D721Med (cell line): ENCODE measurements at places on chromosomes 1 and 21.

DNA sequence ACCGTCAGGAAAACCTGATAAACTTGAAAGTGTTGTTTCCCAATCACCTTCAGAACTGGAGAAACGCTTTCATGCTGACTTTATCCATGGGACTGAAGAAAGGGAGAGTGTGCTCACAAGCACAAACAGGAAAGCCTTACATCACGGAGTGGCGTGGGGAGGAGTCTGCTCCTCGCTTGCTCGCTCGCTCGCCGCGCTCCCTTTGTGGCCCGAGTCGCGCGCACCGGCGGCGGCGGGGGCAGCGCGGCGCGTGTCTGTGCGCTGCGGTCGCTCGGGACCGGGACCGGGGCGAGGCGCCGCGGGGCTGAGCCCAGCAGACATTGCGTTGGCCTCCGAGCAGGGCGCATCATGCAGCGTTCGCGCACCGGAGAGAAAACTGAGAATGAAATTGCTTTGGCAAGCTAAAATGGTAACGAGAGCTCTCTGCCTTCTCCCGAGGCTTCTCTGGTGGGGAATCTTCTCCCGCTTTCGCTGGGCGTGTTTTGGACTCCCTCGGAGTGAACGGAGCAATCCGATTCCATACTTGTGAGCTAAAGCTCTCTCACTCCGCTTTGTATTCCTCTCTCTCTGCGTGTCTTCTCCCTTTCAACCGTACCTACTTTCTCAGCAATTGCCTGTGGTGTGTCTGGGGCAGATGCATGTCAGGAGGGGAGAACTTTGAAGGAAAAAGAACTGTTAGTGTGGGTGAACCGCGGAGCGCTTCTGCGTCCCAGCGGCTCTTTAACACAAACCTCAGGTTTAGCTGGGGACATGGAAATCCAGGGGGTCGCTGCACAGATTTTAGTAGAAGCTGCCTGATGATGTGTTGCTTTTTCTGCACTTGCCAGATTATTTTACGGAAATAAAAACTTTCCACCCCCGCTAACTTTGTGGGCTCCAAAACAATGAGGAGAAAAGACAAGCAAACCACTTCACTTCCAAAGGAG is at the start of gene RGL1:
RGL1 (plus strand) TSS at position 205 of the 926 bp plus-strand sequence; CDS start at position 383, 178 bp downstream.
- DNase-seq = peak; percentile 23

GRCh38 chr1:243364330-243364729 is 108.5 kb downstream of the SDCCAG8 start:
- DNase-seq = no peak

DNA sequence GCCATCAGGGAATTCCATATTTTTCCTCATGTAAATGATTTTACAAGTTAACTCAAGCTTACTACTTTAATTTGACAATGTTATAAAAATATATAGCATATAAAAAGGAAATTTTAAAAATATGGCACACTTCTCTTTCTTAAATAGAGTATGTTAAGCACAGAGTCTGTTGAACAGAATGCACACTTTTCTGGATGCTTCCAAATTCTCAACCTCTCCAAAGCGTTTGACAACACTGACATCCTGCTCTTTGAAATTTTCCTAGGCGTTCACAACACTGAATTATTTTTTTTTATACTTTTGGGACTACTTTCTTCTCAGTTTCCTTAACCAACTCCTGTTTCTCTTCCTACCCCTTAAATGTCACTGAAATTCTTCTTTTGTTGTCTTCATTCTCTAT is 117.8 kb upstream of the PLXNA2 start:
- DNase-seq = no peak

DNA sequence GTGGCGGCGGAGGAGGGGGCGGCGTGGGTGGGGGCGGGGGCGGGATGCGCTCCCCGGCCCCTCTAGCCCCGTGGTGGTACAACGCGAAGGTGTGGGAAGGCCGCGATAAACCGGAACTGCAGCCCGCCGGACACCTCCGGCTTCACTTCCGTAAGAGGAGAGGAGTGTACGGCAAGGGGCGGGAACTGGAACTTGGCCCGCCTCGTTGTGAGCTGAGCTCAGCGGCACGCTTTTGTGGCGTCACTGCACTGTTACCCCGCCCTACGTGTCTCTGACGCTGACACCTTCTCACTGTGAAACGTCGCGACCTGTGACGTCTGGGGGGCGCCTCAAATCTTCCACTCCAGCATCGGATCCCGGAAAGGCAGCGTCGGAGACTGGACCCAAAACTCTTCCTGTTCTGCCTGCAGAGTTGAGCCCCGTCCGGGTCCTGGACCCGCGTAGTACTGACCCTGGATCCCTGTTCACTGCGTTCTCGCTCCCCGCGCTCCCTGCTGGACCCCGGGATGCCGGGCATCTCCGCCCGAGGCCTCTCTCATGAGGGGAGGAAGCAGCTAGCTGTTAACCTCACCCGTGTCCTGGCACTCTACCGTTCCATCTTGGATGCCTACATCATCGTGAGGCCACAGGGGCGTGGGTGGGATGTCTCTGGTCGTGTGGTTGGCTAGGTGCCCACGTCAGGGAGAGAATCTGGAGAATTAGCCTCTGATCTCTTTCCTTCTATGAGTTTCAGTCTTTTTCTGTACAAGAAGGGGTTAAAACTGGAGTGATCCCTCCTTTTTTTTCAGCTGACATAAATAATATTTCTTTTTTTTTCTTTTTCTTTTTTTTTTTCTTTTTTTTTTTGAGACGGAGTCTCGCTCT is at the start of gene ISG20L2:
ISG20L2 (minus strand) TSS at position 168 of the 864 bp plus-strand sequence. CDS start 1,114 bp downstream, outside the sequence.
- DNase-seq = peak; percentile 98

DNA sequence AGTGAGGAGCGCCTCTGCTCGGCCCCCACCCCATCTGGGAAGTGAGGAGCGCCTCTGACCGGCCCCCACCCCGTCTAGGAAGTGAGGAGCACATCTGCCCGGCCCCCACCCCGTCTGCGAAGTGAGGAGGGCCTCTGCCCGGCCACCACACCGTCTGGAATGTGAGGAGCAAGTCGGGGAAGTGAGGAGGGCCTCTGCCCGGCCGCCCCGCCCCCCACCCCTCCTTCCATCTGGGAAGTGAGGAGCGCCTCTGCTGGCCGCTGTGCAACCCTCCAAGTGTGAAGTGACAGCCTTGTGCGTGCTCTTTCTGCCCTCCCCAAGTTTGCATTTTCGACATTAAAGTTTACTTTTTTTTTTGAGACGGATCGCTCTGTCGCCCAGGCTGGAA is 5.1 kb upstream of the ZZZ3 start:
- DNase-seq = no peak

- no peak for DNase-seq
Measured at GRCh38 chr1:207282058-207282457, 39.4 kb upstream of the CD55 start.

DNA sequence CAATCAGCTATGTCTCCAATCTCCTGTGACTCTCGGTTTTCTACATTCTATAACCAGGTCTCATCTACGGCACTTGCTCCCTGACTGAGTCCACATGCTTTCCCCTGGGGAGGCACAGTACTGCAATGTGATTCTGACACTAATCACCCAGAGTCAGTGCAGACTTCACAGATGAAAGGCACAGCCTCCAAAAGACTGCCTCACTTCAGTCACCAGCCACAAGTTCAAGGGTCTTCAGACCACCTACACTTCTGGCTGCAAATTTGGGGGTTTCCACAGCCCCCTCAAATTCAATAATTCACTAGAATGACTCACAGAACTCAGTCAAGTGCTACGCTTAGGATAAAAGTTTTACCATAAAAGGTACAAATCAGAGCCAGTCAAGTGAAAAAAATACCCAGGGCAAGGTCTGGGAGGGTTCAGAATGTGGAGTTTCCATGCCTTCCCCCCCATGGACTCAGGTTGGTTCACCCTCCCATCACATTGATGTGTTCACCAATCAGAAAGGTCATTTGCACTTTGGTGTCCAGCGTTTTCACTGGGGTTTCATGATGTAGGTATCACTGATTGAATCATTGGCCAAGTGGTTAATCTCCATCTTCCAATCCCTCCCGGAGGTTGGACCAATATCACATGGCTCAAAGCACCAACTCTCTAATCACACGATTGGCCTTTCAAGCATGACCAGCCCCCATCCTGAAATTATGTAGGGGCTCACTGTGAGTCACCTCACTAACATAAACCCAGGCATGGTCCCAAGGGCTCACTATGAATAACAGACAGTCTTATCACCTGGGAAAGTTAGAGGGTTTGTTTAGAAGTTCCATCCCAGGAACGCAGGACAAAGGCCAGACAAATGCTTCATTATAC is 182.9 kb upstream of the CAMK1G start:
- no peak for DNase-seq

DNA sequence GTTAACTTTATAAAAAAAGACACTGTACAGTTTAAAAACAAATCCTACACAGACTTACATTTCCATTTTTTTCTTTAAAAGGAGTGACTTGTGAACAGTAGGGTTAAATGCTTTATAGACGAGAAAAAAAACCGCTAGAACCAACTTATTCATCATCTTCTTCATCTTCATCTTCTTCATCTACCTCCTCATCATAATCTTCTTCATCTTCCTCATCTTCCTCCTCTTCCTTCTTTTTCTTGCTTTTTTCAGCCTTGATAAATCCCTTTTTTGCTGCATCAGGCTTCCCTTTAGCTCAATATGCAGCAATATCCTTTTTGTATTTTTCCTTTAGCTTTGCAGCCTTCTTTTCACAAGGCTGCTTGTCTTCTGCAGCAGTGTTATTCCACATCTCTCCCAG is 22.5 kb downstream of the FMO1 start:
- DNase-seq = no peak

DNA sequence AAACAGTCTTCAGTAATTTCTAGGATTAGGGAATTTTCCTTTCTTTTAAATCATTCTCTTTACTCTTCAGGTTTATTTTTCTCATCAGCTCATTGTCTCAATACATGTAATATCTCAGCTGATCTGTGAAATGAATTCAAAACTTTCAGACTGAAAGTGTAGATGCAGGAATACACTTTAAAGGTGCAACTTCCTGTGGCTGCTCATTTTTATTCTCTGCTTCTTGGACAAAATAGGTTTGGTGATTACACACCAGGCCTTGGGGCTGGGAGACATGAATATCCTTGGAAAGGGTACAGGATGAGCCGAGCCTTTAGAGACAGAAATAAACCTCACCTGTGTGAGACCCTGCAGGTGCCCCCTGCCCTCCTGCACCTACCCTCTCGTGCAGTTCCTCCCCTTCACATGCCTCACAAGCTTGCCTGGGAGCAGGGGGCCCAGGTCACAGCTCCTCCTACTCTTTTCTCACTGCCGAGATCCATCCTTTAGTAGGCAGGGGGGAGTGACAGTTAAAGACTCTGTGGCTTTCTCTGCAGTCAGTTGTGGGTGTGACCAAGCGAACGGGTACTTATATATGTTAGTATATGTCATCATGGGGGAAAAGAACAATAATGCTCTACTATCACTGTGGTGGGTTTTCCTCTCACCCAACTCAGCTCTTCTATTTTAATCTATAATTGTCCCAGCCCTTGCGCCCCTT is 23.6 kb downstream of the XCL2 start:
- no peak for DNase-seq

DNA sequence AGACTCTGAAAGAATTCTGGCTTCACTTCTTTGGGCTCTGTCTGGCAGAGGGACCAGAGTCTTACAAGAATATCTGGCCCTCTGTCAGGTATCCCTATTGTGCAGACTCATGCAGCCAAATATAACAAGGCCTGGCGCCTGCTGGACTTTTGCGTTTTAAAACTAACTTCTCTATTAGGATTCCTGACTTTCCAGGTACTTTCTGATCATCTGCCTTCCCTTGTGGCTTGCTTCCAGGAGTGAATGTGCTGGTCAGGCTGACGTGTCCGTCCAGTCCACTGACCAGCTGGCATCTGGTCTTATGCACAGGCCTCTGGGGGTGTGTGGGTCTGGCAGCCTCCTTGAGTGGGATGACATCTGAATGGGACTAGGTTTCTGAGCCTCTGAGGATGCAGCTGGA is 8.6 kb upstream of the RAB29 start:
- no peak for DNase-seq
